ENCODE measurements at places on chromosomes 1 and 21.

DNA sequence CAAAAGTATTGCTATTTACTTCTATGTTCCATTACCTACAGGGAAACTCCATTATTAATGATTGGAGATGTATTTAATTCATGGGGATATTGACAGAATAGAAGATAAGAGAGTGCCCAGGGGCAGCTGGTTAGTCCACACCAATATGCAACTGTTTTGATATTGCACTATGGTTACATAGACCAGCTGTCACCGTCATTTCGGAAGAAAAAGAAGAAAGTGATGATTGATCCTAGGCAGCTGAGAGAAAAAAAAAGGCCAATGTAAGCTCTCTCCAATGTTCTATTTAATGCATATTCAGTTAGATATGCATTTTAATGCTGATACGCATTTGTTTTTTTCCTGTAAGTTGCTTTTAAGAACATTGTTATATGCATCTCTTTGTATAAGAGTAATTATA is 1367.2 kb downstream of the KCNT2 start:
- DNase-seq: no peak

DNA sequence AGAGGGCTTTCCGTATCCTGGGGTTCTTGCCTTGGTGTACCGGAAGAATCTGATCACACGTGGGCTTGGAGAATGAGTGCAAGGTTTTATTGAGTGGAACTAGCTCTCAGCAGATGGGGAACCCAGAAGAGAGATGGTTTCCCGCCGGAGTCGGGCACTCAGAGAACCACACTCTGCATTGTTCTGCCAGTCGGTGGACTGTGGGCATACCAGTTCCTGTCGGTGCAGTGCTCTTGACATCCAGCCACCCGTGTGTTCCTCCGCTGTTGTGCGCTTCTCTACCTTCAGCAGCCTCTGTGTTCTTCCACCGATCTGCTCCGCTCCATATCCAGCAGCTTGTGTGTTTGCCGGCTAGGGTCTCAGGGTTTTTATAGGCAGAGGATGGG is 10.8 kb upstream of the PPIE start:
- no peak for DNase-seq

GRCh38 chr1:221097479-221098281 is 218.4 kb downstream of the HLX start:
- no peak for DNase-seq

DNA sequence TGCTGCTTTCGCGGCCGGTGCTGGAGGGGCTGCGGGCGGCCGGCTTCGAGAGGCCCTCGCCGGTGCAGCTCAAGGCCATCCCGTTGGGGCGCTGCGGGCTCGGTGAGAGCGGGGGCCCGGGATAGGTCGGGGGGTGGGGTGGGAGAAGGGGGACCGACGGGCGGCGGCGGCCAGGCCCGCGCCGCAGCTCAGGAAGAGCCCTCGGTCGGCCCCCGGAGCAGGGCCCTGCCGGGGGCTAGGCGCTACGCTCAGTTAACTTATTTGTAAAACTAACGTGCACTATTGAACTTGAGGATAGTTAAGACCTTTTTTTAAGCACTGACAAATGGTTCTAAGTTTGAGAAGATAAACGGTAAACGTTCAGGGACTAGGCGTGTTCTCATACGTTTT is 418 bp downstream of the DDX20 start:
- DNase-seq: no peak

- DNase-seq: no peak
These were observed 361.6 kb upstream of the PLD5 start for GRCh38 chr1:242886137-242886536.

- no peak for DNase-seq
These were observed 15.0 kb upstream of the TTC22 start for GRCh38 chr1:54816130-54816529.

GRCh38 chr21:39852021-39852721 is 15.1 kb upstream of the PCP4 start:
- no peak for DNase-seq

GRCh38 chr1:3021233-3021671 is at the start of gene ACTRT2:
TSS of gene ACTRT2 (plus strand) at chr1:3021467. CDS start at chr1:3021687, 220 bp downstream.
- no peak for DNase-seq

DNA sequence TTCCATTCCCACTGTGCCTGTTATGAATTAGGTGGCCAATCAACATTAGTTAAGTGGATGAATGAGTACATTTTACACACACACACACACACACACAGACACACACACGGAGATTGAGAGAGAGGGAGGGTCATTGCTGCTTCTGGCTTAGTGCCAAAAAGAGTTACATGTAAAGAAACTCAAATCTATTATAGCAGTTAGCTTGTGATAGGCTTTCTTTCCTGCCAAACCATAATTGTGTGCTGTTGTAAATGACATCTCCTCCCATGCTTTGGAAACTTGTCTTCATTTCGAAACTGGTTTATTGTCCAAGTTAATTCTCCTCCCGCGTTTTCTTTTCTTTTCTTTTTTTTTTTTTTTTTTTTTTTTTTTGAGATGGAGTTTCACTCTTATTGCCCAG is 1.4 kb upstream of the MT1HL1 start:
- no peak for DNase-seq

GRCh38 chr21:31945141-31945540 is 72.3 kb downstream of the HUNK start:
- DNase-seq: no peak

- DNase-seq: no peak
These were observed 18.1 kb upstream of the SAMD13 start for GRCh38 chr1:84283381-84283780.

GRCh38 chr21:22244516-22244915 is 1246.3 kb downstream of the NCAM2 start:
- DNase-seq: no peak

- DNase-seq: no peak
These were observed 184.0 kb upstream of the C1orf174 start for GRCh38 chr1:4084048-4084431.

GRCh38 chr1:214453109-214453722 is 98.2 kb downstream of the PTPN14 start:
- DNase-seq: no peak

GRCh38 chr1:89810880-89811279 is 10.0 kb upstream of the LRRC8D start:
- DNase-seq: no peak

GRCh38 chr1:89363196-89363595 is 663 bp upstream of the GBP6 start:
- DNase-seq: no peak

DNA sequence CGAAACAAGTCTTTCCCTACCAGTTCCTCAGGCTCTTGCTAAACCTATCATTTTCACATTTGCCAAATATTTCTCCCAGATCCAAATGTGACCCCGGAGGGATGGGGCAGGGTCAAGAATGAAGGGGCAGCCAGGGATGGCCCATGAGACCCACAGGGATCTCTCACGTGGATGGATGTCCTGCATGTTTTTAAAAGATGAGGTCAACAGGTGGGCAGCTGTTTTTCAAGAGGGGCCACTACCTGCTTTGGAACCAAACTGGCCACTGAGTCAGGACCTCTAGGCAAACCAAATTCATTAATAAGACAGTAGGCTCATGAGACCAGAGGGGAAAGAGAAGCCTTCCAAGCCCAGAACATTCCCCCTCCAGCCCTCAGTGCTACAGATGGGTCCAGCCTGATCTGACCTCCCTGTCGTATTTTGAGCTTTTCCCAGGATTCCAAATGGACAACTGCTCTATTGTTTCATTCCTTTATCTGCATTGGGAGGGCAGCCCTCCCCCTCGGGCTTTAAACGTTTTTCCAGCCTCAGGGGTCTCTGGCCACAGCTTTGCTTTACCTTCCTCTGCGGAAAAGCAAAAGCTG is 252.5 kb upstream of the IRF2BP2 start:
- no peak for DNase-seq

DNA sequence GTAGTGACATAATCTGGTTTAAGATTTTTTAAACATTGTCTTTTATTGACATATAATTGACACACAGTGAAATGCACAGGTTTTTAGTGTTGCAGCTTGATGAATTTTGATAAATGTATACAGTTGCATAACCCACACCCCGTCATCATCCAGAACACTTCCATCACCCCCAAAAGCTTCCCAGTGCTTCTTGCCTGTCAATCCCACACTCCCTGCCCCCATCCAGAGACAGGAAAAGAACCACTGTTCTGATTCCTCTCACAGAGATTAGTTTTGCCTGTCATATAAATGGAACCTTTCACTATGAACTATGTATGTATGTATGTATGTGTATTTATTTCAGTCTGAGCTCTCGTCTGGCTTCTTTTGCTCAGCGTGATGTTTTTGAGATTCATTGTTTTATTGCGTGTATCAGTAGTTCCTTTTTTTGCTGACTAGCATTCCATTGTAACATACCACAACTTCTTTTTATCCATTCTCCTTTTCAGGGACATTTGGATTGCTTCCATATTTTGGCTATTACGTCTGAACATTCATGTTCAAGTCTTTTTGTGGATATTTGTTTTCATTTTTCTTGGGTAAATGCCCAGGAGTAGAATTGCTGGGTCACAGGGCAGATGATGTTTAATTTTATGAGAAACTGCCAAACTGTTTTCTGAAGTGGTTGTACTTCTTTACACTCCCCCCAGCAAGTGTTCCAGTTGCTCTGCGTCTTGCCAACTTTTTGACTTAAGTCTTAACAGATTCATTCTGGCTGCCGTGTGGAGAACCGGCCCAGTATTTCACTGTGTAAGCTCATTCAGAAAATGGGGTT is 8.7 kb downstream of the UBIAD1 start:
- DNase-seq: no peak

GRCh38 chr1:58783090-58783992 is 506 bp downstream of the JUN start:
- DNase-seq: peak; percentile 4

DNA sequence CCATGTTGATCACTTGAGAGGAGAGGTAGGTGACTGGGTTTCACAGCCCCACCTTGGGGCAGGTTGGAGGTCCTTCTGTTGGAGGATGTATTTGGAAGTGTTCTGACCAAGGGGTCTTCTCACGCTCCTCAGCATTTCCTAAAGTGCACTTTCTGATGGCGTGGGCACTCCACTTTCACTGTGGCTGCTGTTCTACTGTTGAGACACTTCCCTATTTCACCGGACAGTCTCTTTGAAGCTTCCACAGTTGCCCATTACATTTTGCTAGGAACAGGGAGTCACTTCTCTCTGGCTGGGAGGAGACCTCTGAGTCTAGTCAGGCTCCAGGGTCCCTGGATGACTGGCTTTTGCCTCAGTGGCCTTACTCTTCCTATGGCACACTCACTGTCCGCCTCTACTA is 180.0 kb upstream of the LMO4 start:
- no peak for DNase-seq

DNA sequence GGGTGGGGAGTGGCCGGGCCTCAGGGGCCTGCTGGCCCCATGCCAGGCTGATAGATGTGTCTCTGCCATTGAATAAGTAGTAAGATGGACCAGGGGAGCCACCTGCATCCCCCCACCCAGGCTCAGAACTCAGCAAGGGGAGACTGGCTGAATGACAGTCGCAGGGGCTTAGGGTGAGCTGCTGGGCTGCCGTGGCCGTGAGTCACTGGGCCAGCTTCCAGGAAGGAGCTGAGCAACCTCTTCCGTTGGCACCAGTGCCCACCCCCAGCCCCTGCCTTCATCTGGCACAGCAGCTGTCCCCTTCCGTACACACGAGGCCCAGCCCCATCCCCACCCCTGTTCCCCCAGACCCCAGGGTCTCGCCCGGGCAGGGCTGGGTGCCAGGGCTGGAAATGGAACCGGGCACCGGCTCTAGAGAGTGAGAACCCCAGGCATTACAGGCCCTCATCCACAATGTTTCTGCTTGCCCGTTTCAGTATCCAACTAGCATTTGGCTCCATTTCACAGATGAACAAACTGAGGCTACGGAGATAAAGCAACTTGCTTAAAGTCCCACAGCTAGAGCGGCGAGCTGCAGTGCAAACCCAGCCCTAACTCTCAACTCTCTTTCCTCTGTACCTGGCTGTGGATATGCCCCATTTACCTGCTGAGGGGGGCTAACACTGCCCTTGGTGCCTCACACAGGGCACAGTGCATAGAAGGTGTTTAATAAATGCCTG is 10.2 kb downstream of the WNT4 start:
- no peak for DNase-seq

- no peak for DNase-seq
These were observed 112.2 kb downstream of the DHRS3 start for GRCh38 chr1:12505639-12506280.

GRCh38 chr1:154844297-154844681 is 25.8 kb downstream of the KCNN3 start:
- DNase-seq: no peak

DNA sequence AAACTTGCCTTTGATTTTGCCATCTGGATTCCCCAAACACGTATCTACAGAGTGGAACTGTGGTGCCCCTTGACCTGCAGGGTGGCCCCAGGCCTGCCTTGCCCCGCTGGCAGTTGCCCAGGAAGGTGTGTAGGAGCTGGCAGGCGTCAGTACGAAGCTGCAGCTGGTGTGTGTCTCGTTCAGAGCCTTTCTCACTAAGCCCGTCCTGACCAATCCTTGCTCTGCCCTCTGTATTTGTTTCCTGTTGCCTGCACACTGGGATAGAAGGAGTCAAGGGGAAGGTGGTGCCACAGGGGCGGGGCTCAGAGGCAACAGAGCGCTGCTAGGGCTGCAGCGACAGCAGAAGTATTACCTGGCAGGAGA is 5.2 kb upstream of the VSIG8 start:
- no peak for DNase-seq

- no peak for DNase-seq
These were observed 752.1 kb downstream of the NCAM2 start for GRCh38 chr21:21750124-21750825.

- DNase-seq: no peak
These were observed 23.0 kb upstream of the SLC1A7 start for GRCh38 chr1:53165408-53165961.

- DNase-seq: no peak
These were observed 290.4 kb upstream of the PLXNA2 start for GRCh38 chr1:208534599-208534897.

- no peak for DNase-seq
These were observed 7.1 kb downstream of the PRDX6 start for GRCh38 chr1:173484276-173484675.

- no peak for DNase-seq
These were observed 4.2 kb downstream of the FMO1 start for GRCh38 chr1:171252482-171252881.

DNA sequence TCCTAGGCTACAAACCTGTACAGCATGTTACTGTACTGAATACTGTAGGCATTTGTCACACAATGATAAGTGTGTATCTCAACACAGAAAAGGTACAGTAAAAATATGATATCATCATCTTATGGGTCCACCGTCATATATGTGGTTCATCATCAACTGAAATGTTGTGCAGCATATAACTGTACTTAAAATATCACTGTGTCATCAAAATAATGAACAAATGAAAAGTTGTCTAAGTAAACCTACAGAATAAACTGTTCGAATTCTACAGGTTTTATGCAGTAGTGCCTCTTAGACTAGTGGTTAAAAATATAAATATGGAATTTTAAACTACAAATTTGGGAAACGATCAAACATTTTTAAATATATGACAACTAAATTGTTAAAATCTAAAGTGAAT is 328.8 kb downstream of the KCTD3 start:
- DNase-seq: no peak

GRCh38 chr1:69171248-69171647 is 396.5 kb upstream of the LRRC7 start:
- no peak for DNase-seq

GRCh38 chr1:209653915-209654351 is 1.7 kb upstream of the LAMB3 start:
- DNase-seq: no peak

GRCh38 chr21:32403201-32403777 is 9.2 kb upstream of the EVA1C start:
- DNase-seq: no peak
